ENCODE measurements at places on chromosomes 3 and 15.

DNA sequence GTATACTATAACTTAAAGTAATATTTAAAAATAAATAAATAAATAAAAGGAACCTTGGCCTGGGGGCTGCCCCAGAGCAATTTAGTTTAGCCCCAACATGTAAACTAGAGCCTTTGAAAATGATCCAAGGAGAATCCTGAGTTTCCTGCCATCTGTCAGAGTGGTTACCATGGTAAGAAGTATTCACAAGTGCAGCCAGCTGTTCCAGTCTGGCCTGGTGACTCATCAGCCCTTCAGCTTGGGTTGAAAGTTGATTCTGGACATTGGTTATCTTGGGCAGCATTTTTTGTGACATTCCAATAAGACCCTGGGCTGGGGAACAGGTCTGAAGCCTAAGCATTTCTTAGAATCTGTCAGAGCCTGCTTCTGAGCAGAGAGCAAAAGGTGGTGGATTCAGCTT, 72.7 kb upstream of the LRTM1 start:
- no peak for DNase-seq

- DNase-seq: no peak
Measured at GRCh38 chr15:61051569-61052031, 177.5 kb downstream of the RORA start.

DNA sequence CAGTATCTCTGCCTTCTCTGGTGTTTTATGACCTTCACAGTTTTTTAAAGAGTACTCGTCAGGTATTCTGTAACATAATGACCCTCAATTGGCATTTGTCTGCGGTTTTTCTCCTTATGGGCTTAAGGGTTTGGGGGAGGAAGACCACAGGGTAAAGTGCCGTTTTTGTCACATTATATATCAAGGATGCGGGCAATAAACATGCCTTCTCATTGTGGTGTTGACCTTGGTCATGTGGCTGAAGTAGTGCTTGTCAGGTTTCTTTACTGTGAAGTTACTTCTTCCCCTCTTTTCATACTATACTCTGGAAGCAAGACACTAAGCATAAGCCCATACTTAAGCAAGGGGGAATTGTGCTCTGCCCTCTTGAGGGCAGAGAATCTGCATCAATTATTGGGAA, 16.6 kb downstream of the CAPN3 start:
- DNase-seq: no peak

DNA sequence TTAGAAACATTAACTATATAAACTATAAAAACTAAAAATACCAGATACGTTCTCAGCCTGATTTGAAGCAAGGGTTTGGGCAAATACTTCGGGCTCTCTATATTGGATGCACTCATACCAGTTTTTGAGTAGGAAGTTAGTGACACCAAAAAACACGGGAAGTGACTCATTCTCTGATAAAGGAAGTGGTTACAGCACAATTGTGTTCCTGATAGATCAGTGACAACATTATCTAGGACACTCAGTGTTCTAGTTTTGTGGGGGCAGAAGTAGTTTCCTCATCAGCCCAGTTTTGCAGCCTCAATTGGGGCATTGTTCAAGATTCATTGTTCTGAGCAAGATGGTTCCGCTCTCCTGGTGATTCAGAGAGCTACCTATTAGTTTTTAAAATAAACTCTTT, 469.6 kb upstream of the DPPA4 start:
- peak; percentile 85 for DNase-seq

DNA sequence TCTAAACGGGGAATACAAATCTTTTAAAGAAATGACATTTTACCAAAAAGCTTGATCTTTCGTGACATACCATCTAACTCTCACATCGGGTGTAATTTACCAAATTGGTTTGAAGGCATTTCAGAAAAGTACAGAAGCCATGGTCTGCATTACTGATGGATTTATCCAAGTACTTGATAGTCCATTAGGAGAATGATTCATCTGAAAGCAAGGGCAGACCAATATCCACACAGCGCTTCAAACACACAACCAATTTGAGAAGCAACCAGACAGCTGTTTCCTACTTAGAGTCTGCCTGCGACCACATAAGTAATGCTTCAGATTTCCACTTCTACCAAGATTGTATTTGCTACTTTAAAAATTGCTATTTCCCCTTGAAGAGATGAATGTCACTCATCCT, 697.6 kb upstream of the ALCAM start:
- DNase-seq: no peak

- DNase-seq: no peak
Measured at GRCh38 chr3:17187589-17188184, 302.9 kb downstream of the PLCL2 start.
